ENCODE measurements at places on chromosomes 2 and 18.

- DNase-seq: no peak
Observed at GRCh38 chr2:98455494-98455976, 10.9 kb downstream of the INPP4A start.

DNA sequence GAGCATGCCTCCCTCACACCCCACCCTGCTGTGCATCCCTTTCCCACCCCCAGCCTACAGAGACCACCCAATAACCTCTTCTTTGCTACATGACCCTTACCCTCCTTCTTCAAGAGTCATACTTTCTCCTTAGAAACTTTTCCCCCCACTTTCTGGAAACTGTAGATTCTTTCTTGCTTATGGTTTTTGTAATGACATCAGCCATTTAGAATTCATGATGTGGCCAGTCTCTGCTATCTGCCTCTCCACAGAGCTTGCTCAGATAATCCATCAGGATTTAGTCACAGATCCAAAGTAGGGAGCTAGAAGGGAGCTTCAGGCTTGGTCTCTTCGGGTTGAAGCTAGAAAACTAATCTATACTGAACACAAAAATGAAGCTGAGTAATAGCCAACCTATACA lies 36.5 kb downstream of the GALM start:
- no peak for DNase-seq

DNA sequence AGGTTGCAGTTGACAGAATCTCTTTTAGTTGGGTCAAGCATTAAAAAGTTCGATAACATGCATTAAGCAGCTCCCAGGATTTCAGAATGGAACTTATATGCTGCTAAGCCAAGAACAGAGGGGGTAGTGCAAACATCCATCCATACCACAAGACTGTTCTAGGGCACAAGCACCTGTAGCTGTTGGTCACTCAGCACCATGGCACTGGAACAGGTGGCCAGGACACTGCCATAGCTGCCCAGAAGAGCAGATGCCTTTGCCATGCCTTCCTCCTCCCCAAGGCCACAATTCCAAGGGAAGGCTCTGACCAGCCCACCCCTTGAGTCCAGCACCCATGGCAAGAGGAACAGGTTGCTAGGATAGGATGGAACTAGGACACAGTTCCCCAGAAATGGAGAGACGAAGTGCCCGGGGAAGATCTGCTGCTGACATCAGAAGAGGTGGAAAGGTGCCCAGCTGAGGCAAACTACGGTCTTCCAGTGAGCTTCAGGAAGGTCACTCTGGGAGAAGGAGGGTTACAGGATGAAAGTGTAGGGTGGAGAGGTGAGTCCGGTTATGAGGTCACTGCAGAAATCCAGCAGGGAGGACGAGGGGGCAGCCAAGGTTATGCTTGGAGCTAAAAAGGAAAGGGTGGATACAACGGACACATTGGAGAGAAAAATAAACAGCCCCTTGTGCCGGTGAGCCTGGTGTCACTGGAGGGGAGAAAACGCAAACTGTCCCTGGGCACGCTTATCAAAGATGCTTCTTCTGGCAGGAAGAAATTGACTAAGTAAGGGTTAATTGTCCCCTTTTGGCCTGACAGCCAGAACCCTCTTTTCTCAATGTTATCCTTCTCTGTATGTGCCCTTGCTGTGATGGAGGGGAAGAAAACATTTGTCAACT lies 41.9 kb downstream of the C1QL2 start:
- no peak for DNase-seq

DNA sequence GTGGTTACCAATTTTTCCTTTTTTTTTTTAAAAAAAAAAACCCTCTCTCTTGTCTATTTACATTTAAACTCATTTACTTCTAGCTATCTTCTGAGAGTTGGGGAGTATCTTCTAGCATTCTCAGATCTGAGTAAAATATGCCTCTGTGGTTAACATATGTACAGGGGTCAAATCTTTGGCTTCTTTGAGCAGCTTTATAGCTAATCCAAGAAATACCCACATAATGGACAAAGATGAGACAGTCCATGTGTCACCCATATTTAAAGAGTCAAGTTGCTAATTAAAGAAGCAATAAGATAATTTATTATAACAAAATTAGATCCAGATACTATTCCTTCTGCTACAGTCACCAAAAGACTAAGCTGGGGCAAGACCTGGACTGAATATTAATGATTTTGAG lies 139.0 kb upstream of the HNRNPA3 start:
- no peak for DNase-seq

DNA sequence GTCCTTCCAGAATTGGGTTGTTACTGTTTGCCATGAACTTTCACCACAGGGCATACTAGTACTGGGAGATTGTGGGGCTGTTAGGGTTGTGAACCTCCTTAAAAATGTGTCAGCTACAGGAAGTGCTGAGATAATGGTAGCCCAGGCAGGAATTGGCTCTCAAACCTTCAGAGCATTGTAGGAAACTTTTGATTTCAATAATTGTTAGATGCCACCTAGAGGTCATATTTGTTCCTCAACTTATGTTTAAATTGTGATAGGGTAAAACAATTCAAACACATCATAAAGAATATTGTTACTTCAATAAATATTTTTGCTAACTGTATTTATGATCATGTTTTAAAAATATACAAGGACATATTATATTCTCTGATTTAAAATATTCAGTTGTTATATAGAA lies 594.6 kb downstream of the ADCYAP1 start:
- DNase-seq: no peak

All from stimulated activated CD4-positive, alpha-beta T cell treated with anti-CD3 and anti-CD28 coated beads, Interleukin-1b, Interleukin-23, amount 100 ng/mL, for 1 hour (primary cell).